H54 (cell line): ENCODE measurements at places on chromosomes 13 and 19.

- DNase-seq: no peak
Measured at GRCh38 chr13:20161951-20162300, 1.1 kb upstream of the GJA3 start.

- DNase-seq: peak; percentile 57
Measured at GRCh38 chr19:29587518-29587986, 18.5 kb upstream of the POP4 start.

GRCh38 chr19:18711893-18712292, 28.4 kb downstream of the CRTC1 start:
- no peak for DNase-seq

DNA sequence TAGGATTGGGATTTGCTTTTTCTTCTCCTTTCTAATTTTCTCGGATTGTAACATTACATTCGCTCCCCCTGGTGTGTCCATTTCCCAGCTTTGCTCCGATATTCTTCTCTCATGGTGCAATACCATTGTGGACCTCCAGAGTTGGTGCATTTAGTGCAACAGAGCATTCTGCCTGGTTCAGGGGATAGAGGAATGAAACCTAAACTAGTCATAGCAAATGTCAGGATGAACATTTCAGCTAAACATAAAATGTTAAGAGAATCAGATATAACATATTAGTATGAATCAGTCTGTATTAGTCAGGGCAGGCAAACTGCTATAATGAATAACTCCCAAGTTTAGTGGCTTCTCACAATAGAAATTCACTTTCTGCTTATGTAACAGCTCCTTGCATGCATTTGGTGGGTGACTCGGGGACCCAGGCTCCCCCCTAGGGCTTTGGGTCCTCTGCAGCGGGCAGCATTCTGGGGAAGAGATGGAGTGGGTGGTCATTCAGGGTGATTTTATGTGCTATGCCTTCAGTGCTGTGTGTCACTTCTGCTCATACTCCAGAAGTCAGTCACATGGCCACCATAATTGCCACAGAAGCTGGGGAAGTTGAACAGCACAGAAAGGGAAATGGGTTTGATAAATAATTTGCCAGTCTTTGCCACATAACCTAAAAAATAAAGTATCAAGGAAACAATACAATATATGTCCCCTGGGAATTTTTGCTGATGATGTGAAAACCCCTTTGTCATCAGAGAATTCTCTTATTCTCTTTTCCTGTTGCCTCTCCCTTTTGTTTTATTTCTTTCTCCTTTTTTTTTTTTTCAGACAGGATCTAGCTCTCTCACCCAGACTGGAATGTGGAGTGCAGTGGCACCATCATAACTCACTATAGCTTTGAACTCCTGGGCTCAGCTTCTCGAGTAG, 111.0 kb downstream of the HSPH1 start:
- no peak for DNase-seq

GRCh38 chr13:76968041-76968440, 19.7 kb downstream of the ACOD1 start:
- DNase-seq: no peak

DNA sequence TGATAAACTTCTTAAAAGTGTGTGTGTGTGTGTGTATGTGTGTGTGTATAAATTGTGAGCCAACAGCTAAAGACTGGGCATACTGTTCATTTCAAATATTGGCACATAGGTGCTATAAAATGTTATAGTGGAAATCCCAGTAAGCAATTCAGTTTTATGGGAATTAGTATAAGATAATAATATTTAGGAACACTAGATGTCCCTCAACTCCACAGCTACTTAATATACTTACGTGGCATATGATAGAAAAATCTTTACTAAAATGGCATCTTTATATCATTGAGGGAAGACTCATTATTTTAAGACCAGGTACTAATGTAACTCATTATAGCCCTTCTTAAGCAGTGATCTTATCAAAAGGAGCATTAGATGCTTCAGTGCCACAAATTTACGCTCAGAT, 266.2 kb downstream of the MAB21L1 start:
- no peak for DNase-seq

- DNase-seq: no peak
Measured at GRCh38 chr13:114143806-114144605, 11.6 kb upstream of the RASA3 start.

- no peak for DNase-seq
Measured at GRCh38 chr13:102933523-102933922, 87.7 kb downstream of the ERCC5 start.

DNA sequence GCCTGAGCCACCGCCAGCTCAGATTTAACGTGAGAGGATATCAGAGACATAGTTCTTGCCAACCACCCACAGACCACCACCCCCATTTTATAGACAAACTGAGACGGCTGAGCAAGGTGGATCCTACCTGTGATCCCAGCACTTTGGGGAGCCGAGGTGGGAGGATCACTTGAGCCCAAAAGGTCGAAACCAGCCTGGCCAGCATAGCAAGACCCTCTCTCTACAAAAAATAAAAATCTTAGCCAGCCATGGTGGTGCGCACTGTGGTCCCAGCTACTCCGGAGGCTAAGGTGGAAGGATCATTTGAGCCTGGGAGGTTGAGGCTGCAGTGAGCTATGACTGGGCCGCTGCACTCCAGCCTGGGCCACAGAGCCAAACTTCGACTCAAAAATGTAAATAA, 30.6 kb upstream of the NDUFS7 start:
- no peak for DNase-seq

- DNase-seq: no peak
Measured at GRCh38 chr19:31421082-31421481, 71.8 kb upstream of the TSHZ3 start.

DNA sequence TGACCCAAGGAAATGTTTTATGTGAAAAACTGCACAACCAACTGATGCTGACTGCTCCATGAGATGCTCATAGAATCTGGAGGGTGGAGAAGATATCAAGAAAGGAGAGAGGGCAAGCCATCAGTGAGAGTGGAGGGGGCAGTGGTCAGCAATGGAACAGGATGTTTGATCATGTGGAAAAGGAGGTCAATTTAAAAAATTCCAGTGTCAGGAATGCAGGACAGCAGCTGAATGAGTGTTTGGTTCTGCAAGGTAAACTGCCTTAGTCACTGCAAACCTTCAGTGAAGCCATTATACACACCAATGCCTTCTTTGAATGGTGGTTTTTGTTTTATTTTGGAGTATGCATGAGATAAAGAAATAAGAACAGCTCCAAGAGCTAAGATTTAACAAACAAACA, 121.5 kb downstream of the FGF14 start:
- no peak for DNase-seq
